ENCODE measurements at places on chromosomes 13 and 19.

DNA sequence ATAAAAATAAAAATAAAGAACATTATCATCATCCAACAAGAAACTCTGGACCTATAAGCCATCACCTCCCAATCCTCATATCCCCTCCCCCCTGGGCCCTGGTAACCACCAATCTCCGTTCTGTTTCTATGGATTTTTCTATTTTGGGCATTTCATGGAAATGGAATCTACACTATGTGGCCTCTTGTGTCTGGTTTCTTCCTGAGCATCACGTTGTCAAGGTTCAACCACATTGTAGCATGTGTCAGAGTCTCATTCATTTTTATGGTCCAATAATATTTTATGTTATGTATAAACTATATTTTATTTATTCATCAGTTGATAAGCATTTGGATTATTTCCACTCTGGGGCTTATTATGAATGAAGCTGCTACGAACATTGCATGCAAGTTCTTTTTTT, 26.9 kb downstream of the SULT2B1 start:
- no peak for DNase-seq
- H3K36me3 ChIP-seq: no peaks in the 10 kb centered on the region
- H3K4me3 ChIP-seq: no peak overlapping the region
- no peak overlapping the region for H3K27ac ChIP-seq
- H3K4me1 ChIP-seq: no peaks in the 10 kb centered on the region

- H3K27ac ChIP-seq: no peak overlapping the region
- no peaks in the 10 kb centered on the region for H3K36me3 ChIP-seq
- peaks cover 8% of the 10 kb centered on the region for H3K4me1 ChIP-seq
- no peak for DNase-seq
These were observed 68.6 kb downstream of the KCTD15 start for GRCh38 chr19:33865306-33865705.

DNA sequence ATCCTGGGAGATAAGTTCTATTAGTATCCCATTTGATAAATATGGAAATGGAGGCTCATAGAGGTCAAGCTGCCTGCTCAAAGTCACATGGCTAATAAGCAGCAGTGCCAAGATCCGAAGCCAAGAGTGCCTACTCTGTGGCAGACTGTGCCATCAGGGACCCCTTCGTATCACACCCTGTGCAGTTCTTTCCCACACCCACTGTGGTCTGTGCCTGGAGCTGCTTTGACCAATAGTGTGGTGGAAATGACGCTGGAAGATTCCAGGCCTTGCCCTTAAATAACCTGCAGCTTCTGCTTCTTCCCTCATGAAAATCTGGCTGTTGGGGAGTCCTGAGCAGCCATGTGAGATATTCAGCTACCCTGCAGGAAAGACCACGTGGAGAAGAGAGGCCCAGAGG, 10.1 kb downstream of the OPA3 start:
- H3K36me3 ChIP-seq: no peaks in the 10 kb centered on the region
- H3K4me3 ChIP-seq: no peak overlapping the region
- peak overlapping the region; percentile 81 for H3K27ac ChIP-seq
- no peak for DNase-seq
- H3K27me3 ChIP-seq: no peaks in the 10 kb centered on the region

- no peak overlapping the region for H3K4me3 ChIP-seq
- H3K27ac ChIP-seq: no peak overlapping the region
These were observed 87.6 kb upstream of the SPRY2 start for GRCh38 chr13:80428349-80429096.

DNA sequence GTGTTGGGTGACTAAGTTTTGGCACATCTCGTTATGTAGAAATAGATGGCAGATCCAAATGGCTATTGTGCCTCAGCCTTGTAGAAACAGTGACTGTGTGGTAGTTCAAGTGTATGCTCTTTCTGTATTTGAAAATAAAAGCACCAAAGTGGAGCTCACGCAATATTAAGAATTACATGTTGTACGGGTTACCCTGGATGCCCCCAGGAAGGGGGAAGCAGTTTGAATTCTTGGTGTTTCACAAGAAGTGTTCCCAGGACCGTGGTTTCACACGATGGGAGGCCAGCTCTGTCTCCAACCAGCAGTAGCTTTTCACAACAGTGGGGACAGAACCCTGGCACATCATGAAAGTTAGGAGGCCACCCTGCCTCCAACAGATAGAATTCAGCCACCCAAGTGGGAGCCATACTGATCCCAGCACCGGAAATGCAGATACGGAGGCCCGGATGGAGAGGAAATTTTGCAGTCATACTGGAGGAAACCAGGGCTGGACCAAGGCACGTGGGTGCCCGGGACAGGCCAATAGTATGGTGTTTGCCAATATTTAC, 8.9 kb downstream of the FLT1 start:
- peaks cover 60% of the 10 kb centered on the region for H3K27me3 ChIP-seq
- no peak overlapping the region for H3K4me3 ChIP-seq
- H3K27ac ChIP-seq: no peak overlapping the region

DNA sequence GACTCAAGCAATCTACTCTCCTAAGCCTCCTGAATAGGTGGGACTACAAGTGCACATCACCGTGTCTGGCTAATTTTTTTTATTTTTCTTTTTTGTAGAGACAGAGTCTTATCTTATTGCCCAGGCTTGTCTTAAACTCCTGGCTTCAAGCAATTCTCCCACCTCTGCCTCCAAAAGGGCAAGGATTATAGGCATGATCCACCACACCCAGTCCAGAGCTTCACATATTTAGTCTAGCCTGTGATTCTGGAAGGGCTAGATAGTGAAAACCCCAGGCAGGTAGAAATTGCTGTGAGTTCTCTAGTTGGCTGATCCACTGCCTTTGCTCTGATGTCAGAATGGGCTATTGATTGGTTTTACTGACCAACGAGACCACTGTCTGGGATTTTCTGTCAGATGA, 854.6 kb upstream of the MIR17HG start:
- H3K4me1 ChIP-seq: no peaks in the 10 kb centered on the region
- H3K4me3 ChIP-seq: no peak overlapping the region
- no peak for DNase-seq
- H3K27ac ChIP-seq: no peak overlapping the region
- peaks cover 5% of the 10 kb centered on the region for H3K36me3 ChIP-seq
- H3K27me3 ChIP-seq: no peaks in the 10 kb centered on the region

DNA sequence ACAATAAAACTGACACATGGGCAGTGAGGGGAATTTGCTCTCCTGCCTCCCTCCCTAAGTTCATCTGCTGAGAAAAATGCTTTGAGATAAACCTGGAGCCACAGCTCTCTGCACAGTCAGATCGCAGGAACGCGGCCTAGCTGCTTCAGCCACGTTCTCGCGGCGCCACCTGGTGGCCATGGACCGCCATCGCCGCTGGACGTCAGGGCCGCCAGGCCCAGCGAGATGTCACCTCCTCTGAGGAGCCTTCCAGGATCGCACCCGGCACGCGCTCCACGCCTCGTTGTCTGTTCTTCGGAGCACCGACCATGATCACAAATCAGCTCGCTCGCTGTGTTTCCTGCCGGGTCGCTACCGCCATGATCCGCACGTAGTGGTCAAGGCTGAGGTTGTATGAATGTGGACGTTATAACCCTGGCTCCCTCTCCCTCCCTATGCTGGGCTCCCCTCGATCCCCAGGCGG, 20.6 kb upstream of the USP29 start:
- peaks cover 7% of the 10 kb centered on the region for H3K36me3 ChIP-seq
- no peak overlapping the region for H3K27ac ChIP-seq
- no peak for DNase-seq

GRCh38 chr13:43432958-43433357, 353.8 kb downstream of the ENOX1 start:
- no peak for DNase-seq
- H3K27me3 ChIP-seq: peaks cover under 1% of the 10 kb centered on the region
- H3K27ac ChIP-seq: no peak overlapping the region
- no peaks in the 10 kb centered on the region for H3K36me3 ChIP-seq
- H3K4me1 ChIP-seq: no peaks in the 10 kb centered on the region

- DNase-seq: no peak
- H3K36me3 ChIP-seq: no peaks in the 10 kb centered on the region
- H3K4me3 ChIP-seq: no peak overlapping the region
- H3K27me3 ChIP-seq: peaks cover 14% of the 10 kb centered on the region
- no peak overlapping the region for H3K27ac ChIP-seq
These were observed 191.0 kb downstream of the SHISA2 start for GRCh38 chr13:25860862-25861261.

DNA sequence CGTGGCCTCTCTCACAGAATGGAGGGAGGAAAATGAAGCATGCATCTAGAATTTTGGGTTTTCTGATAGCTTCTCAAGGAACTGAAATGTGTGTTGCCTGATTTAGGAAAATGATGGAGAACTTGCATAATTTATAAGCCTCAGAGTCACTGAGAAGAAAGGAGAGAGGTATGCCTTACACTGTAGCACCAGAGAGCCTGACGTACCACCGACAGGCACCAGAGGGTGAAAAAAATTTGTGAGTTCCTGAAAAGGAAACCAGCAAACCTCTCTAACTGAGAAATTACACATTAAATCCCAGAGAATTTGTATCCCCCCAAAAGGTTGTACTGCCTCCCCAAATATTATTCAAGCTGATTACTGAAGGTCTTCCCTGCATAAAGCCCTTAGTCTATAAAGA, 915.3 kb upstream of the SLITRK6 start:
- no peaks in the 10 kb centered on the region for H3K36me3 ChIP-seq
- no peak overlapping the region for H3K4me3 ChIP-seq
- no peaks in the 10 kb centered on the region for H3K27me3 ChIP-seq
- no peak for DNase-seq

DNA sequence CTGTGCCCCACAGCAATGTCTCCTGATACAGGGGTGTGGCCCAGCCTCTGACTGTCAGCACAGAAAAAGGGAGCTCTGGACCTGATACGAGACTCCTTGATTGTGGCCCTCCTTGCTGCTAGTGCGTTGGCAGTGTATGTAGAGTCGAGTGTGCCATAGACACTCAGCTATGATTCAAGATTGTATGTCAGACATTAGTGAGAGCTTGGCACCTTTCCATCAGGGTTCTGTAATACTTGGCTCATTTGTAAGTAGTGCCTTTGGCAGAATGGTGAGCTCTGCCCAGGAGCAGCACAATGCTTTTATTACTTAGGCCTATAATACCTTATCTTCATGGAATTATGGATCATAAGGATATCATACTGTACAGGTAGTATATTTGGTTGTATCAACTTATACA, 83.4 kb downstream of the ATP8A2 start:
- H3K36me3 ChIP-seq: no peaks in the 10 kb centered on the region
- no peaks in the 10 kb centered on the region for H3K4me1 ChIP-seq
- no peak overlapping the region for H3K27ac ChIP-seq
- DNase-seq: no peak

GRCh38 chr13:96817336-96817941, 176.8 kb downstream of the OXGR1 start:
- H3K27me3 ChIP-seq: peaks cover 9% of the 10 kb centered on the region
- H3K4me1 ChIP-seq: peaks cover 14% of the 10 kb centered on the region
- no peak overlapping the region for H3K27ac ChIP-seq
- no peak for DNase-seq
- H3K36me3 ChIP-seq: peaks cover 2% of the 10 kb centered on the region

DNA sequence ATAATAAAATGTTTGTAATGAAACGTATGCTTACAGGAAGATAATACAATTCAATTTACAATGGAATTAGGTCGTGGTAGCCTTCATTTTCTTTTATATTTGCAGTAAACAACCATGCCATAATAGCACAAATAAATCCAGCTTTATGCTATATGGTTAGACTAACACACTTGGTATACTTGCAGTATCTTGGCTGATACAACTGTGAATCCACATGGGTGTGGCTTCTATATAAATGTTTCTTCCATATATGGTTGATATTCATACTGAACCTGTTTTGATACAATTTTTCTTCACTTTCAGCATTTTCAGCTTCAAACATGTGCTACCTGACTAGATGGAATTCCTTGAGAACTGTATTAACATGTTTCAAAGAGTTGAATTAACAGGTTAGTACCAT, 20.4 kb upstream of the SPRY2 start:
- no peak for DNase-seq
- H3K27me3 ChIP-seq: no peaks in the 10 kb centered on the region
- H3K27ac ChIP-seq: no peak overlapping the region
- H3K36me3 ChIP-seq: peaks cover 1% of the 10 kb centered on the region
- peaks cover 39% of the 10 kb centered on the region for H3K4me1 ChIP-seq
- no peak overlapping the region for H3K4me3 ChIP-seq

- H3K4me3 ChIP-seq: no peak overlapping the region
- DNase-seq: no peak
- H3K27me3 ChIP-seq: no peaks in the 10 kb centered on the region
- no peak overlapping the region for H3K27ac ChIP-seq
- peaks cover 1% of the 10 kb centered on the region for H3K4me1 ChIP-seq
These were observed 52.4 kb upstream of the SOX21 start for GRCh38 chr13:94764576-94765321.

GRCh38 chr19:30701178-30701577, 329.0 kb downstream of the ZNF536 start:
- no peak overlapping the region for H3K27ac ChIP-seq
- H3K4me1 ChIP-seq: peaks cover 6% of the 10 kb centered on the region
- no peaks in the 10 kb centered on the region for H3K27me3 ChIP-seq
- no peaks in the 10 kb centered on the region for H3K36me3 ChIP-seq
- no peak overlapping the region for H3K4me3 ChIP-seq
- DNase-seq: no peak

DNA sequence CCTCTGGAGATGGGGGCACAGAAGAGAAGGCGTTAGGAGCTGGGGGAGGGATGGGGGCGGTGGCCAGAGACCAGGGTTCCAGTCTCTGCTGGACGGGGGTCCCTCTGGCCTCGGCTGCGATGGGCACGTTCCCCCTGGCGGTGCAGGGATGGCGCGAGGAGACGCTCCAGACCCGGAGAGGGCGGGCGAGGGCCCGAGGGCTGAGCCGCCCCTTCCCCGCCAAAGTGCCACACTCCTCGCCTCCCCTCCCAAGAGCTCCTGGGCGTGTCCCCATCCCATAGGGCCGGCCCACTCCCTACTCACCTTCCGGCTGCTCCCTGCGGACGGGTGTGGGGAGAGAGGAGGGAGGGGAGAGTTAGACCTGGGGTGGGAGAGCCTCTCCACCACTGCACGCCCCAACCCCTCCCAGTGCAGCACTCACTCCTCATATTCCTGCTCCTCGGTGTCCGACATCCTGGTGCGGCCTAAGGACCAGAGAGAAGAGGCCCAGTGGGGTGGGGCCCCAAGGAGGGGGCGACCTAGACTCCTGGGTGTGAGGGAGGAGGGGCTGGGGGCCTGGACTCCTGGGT, 2.2 kb downstream of the TNNT1 start:
- no peak for DNase-seq
- H3K36me3 ChIP-seq: peaks cover under 1% of the 10 kb centered on the region
- H3K4me1 ChIP-seq: peaks cover 3% of the 10 kb centered on the region
- H3K27ac ChIP-seq: no peak overlapping the region
- no peak overlapping the region for H3K4me3 ChIP-seq

DNA sequence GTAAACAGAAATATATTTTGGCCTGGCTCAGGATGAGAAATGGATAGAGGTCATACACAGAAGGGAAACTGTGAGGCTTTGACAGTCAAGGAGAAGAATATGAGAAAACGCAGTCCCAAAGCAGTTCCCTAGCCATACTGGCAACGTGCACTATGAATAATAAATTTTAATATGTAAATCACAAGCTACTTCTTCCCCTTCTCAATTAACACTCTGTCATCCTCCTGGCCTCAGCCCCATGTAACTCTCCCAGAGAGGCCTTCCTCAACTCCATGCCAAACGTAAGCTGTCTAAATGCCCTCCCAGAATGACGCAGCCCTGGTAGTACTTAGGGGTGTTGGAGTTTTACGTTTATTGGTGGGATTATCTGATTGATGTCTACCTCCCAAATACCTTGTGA, 732.6 kb downstream of the LIG4 start:
- H3K4me1 ChIP-seq: peaks cover 2% of the 10 kb centered on the region
- no peak for DNase-seq
- H3K27ac ChIP-seq: no peak overlapping the region
- H3K36me3 ChIP-seq: no peaks in the 10 kb centered on the region
- H3K4me3 ChIP-seq: no peak overlapping the region
- peaks cover 39% of the 10 kb centered on the region for H3K27me3 ChIP-seq

- H3K27ac ChIP-seq: no peak overlapping the region
- H3K27me3 ChIP-seq: no peaks in the 10 kb centered on the region
- H3K4me1 ChIP-seq: no peaks in the 10 kb centered on the region
- no peaks in the 10 kb centered on the region for H3K36me3 ChIP-seq
- no peak overlapping the region for H3K4me3 ChIP-seq
These were observed 16.1 kb downstream of the ZNF446 start for GRCh38 chr19:58492265-58492664.
